Tibial nerve (tissue), 4 donors: ENCODE measurements at places on chromosomes 6 and 20. TPM values are rescaled to one million over a fixed set of nuclear protein-coding genes. Genes with fewer than 3 reads are reported as not detected.

DNA sequence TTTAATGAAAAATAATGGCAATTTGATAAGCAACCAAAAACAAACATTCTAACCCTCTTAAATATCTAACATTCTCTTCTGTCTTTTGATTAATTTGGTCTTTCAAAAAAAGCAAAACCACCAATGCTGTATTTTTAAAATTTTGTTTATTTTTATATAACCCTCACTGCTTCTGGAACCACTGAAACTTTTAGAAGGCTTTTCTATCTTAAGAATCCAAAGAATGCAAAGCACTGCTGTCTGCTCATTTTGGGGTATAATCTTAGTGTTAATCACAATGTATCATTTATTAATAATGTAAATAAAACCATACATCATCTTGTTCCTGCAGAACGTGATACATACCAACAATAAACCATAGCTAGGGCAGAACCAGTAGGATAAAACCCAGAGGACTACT lies 14.0 kb downstream of the STK38 start:
- no peak for DNase-seq
- peaks cover 13% of the 10 kb centered on the region for H3K36me3 ChIP-seq
- no peaks in the 10 kb centered on the region for H3K27me3 ChIP-seq
- peaks cover 2% of the 10 kb centered on the region for H3K4me1 ChIP-seq
- no peak overlapping the region for H3K4me3 ChIP-seq

BTN1A1 gene
- total RNA-seq: not detected

GRCh38 chr20:44036441-44036840 lies 121.8 kb downstream of the TOX2 start:
- H3K4me3 ChIP-seq: no peak overlapping the region
- no peak overlapping the region for H3K27ac ChIP-seq

GRCh38 chr6:26441977-26442376 lies 1.7 kb downstream of the BTN3A3 start:
- no peaks in the 10 kb centered on the region for H3K4me1 ChIP-seq
- no peak overlapping the region for H3K4me3 ChIP-seq
- H3K27ac ChIP-seq: no peak overlapping the region
- no peaks in the 10 kb centered on the region for H3K27me3 ChIP-seq

- H3K27ac ChIP-seq: no peak overlapping the region
- H3K36me3 ChIP-seq: no peaks in the 10 kb centered on the region
- no peaks in the 10 kb centered on the region for H3K27me3 ChIP-seq
- H3K4me1 ChIP-seq: no peaks in the 10 kb centered on the region
- no peak overlapping the region for H3K4me3 ChIP-seq
- DNase-seq: no peak
These were observed 33.2 kb downstream of the CCN2 start for GRCh38 chr6:131917763-131918649.

PTGIS gene
- total RNA-seq: 31.5 TPM

KCNB1 gene
- 5.7 TPM for total RNA-seq

SLC2A10 gene
- total RNA-seq: 28.6 TPM

- no peaks in the 10 kb centered on the region for H3K4me1 ChIP-seq
- H3K27ac ChIP-seq: no peak overlapping the region
- no peaks in the 10 kb centered on the region for H3K36me3 ChIP-seq
- H3K4me3 ChIP-seq: no peak overlapping the region
- no peak for DNase-seq
- no peaks in the 10 kb centered on the region for H3K27me3 ChIP-seq
These were observed 82.2 kb upstream of the GATA5 start for GRCh38 chr20:62557999-62558408.

DNA sequence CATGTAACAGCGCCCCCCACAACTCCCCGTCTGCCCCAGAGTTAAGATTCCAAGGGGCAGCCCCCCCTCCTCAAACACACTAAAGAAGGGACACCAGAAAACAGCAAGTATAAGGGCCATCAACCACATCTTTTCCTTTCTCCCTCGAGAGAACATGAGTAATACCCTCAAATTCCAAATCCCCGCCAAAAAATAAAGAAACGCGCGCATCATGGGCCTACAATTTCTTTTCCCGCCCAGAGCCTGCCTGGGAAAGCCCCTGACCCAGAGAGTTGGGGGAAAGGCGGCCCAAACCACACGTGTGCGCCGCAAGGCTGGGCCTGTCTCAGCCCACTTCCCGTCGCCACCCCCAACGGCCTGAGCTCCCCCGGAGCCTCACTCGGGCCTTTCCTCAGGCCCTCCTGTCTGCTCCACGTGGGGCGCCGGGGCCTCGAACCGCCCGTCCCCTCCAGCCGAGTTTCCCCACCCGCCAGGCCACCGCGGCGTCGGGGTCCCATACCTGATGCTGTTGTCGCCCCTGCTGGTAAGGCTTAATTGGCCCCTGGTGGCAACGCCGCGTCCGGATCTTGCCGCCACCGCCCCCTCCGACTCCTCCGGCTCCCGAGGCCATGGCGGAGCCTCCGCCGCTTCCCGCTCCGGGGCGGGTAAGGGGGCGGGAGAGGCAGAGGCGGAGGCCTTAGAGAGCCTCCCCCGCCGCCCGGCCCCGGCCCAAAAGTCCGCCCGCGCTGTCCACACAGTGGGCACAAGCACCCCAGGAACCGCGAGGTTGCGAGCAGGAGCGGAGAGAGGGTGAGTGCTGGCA lies 746 bp downstream of the NUP153 start:
- peak; percentile 19 for DNase-seq
- no peaks in the 10 kb centered on the region for H3K27me3 ChIP-seq
- H3K4me3 ChIP-seq: peak overlapping the region; percentile 61
- no peaks in the 10 kb centered on the region for H3K36me3 ChIP-seq

DNA sequence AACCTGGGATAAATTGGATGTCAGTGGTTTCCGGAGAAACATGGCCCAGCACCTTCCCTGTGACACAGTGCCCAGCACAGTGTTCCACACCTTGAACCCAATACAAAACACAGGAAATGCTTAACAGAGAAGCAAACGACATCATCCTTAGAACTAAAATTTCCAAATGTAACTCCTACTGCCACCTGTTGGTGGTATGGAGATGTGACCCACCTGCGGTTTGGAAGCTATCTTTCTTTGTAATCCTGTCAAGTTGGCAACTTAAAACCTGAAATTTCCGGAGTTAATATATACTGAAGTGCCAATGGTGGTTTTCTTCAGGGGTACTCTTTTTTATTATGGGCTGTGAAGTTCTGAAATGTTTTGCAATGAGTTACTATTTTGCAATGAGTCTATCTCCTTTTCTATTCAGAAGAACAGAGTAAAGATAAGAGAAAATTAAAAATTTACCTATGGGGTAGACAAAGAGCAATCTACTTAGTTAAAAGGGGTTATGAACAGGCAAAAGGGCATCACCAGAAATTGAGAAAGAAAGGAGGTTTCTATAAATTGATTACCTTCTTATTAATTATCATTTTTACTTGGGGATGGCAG lies 658.8 kb downstream of the PTPRT start:
- no peaks in the 10 kb centered on the region for H3K36me3 ChIP-seq
- no peak for DNase-seq
- H3K27me3 ChIP-seq: no peaks in the 10 kb centered on the region
- no peak overlapping the region for H3K4me3 ChIP-seq
- H3K27ac ChIP-seq: no peak overlapping the region

- no peak overlapping the region for H3K27ac ChIP-seq
- H3K4me1 ChIP-seq: no peaks in the 10 kb centered on the region
- no peak for DNase-seq
- no peaks in the 10 kb centered on the region for H3K36me3 ChIP-seq
- H3K4me3 ChIP-seq: no peak overlapping the region
- no peaks in the 10 kb centered on the region for H3K27me3 ChIP-seq
These were observed 120.5 kb downstream of the BMP2 start for GRCh38 chr20:6887966-6888365.
